Activated CD4-positive, alpha-beta T cell treated with anti-CD3 and anti-CD28 coated beads, Interleukin-2, amount 10 ng/mL, durations not matched to agents 24 days and 14 days (primary cell): ENCODE measurements at places on chromosomes 12 and 14. TPM values are rescaled to one million over a fixed set of nuclear protein-coding genes. Genes with fewer than 3 reads are reported as not detected.

The HVCN1 gene
- total RNA-seq: 17.9 and 18.0 TPM in 2 replicates

The ANO4 gene
- not detected in 2 replicates for total RNA-seq

The SLCO1B3 gene
- not detected in 2 replicates for total RNA-seq

The CATSPERB gene
- 0.30 and 1.5 TPM in 2 replicates for total RNA-seq

The LRRK2 gene
- total RNA-seq: not detected in 2 replicates

The WNT1 gene
- not detected in 2 replicates for total RNA-seq

The SYT10 gene
- total RNA-seq: not detected in 2 replicates

The CCDC175 gene
- not detected in 2 replicates for total RNA-seq

The ITGA5 gene
- 43.9 and 48.0 TPM in 2 replicates for total RNA-seq

The KRT2 gene
- not detected in 2 replicates for total RNA-seq

The USP44 gene
- total RNA-seq: 3.8 and 4.5 TPM in 2 replicates

The STXBP6 gene
- not detected in 2 replicates for total RNA-seq
